ENCODE measurements at places on chromosomes 3 and 15.
A peak's percentile ranks its signal among the peaks of the same experiment; 100 is the strongest.

DNA sequence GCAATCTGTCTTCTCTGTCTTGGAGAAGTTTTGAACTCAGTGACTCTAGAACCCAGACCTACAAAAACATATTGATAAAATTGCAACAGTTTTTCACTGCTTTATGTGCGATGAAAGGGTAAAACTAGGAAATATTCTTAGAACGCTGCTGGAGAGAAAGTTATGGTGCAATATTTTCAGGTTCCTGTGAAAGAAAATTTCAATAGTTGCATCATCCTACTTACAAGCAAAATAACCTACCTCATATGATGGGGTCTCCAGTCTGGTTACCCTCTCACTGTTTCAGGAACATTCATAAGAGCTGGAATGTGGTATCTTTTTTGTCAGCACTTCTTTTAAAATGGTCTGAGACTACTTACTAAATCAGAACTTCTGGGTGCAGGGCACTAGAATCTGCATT, 27.1 kb downstream of the GATM start:
- DNase-seq = no peak

- DNase-seq = no peak
Observed at GRCh38 chr15:93866476-93866875, 364.9 kb upstream of the MCTP2 start.

DNA sequence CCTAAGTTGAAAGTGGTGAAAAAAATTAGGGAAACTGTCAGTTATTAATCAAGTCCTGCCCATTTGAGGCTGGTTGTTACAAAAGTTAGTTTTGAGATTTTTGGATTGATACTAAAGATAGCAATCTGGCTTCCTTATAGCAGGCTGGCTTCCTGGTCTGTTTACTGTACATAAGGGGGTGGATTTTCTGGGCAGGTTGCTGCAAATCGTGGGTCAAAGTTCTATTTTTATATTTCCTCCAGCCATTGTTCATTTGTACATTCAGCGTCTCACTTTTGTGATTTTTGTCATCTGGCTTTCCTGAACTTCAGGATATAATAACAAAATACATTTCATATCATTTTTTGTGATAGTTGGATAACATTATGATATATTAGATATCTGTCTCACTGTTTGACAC, 49.5 kb downstream of the CLDN1 start:
- DNase-seq = no peak

DNA sequence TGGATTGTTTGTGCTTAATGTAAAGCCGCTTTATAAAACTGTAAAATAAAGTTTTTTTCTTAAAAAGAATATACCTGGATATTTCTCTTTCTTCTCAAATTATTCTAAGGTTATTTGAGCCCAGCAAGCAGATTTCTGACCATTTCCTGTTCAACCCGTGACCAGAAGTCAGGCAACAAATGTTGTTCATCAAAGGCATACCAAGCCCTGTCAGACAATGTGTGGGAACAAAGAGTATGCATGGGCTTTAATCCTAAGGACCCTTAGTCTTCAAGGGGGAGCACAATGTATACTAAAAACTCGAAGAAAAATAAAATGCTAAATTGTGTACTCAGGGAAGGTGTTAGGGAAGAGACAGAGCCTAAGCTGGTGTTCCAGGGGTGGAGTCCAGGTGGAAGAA, 26.6 kb upstream of the PAQR5 start:
- DNase-seq = no peak

DNA sequence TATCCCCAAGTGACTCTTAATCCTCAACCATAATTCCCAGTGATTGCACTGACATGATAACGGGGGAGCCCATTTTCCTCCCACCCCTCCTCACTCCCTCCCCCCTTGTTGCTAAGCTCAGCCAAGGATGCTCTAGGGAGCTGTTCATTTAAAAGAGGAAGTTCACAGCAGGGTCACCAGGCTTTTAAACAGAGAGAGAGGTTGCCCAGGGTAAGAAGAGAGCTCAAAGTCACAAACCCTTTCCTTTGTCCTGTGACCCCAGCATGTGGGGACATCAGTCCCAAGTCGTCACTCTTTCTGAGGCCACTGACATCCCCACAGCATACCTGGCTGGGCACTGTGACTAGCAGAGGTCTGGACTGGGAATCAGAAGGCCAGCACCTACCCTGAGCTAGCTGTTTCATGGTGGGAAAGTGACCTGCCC, 144.1 kb downstream of the RORA start:
- DNase-seq = no peak

DNA sequence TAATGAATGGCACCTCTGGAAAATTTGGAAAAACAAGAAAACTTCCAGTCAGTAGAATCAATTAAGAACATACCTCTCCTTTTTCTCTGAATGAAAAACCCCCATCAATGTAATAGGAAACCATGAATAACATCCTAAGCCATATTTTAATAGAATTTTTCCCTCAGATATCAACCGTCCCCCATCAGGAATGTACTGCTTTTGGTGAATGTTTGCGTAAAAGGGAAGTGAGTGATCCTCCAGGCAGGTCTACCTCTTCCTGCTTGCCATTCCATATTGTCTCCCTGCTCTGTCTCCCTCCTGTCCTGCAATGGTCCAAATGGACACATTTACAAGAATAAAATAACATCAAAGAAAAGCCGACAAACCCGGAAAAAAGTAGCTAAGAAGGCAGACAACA, 30.8 kb downstream of the LAMP3 start:
- no peak for DNase-seq

- DNase-seq = no peak
Observed at GRCh38 chr3:196603683-196604082, 35.2 kb downstream of the FBXO45 start.

DNA sequence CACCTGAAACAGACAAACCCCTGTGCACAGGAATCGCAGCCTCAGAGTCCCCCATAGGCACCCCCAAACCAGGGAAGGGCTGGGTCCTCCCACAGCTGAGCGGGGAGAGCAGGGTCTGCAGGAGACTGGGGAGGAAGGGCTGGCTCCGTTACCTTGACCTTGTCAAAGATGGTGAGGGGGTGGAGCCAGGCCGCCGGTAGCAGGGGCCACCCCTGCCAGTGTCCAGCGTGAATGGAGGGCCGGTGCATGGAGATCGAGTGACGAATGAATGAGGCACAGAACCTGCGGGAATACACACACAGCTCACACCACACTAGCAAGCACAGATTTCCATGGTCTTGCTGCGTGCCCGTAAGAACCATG, 102.2 kb downstream of the TMEM266 start:
- DNase-seq = no peak

- no peak for DNase-seq
Observed at GRCh38 chr3:160950542-160950941, 154.6 kb downstream of the B3GALNT1 start.

DNA sequence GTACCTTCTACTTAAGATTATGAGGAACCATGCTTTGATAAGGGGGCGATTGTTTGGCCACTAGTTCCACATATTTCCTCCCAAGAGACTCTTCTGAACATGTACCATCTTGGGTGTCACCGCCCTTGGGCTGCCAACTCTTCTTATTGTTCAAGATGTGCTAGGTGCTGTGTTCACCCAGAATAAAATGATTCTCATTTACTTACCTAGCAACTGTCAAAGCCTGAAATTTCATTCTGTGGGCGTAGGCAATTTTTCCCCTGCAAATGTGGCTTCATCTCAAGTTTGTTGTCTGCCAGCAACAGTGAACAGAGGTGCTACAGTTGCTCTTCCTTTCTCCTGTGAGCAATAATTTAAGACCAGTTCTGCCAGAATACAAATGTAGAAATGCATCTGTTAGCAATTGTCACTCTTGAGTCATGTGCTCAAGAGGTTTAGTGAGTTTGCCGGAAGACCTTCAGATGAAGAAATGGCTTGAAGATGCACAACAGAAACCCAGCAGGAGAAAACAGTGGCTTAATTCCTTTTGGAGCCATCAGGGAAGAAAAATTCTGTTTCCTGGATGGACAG, 41.3 kb upstream of the RARB start:
- DNase-seq = no peak

DNA sequence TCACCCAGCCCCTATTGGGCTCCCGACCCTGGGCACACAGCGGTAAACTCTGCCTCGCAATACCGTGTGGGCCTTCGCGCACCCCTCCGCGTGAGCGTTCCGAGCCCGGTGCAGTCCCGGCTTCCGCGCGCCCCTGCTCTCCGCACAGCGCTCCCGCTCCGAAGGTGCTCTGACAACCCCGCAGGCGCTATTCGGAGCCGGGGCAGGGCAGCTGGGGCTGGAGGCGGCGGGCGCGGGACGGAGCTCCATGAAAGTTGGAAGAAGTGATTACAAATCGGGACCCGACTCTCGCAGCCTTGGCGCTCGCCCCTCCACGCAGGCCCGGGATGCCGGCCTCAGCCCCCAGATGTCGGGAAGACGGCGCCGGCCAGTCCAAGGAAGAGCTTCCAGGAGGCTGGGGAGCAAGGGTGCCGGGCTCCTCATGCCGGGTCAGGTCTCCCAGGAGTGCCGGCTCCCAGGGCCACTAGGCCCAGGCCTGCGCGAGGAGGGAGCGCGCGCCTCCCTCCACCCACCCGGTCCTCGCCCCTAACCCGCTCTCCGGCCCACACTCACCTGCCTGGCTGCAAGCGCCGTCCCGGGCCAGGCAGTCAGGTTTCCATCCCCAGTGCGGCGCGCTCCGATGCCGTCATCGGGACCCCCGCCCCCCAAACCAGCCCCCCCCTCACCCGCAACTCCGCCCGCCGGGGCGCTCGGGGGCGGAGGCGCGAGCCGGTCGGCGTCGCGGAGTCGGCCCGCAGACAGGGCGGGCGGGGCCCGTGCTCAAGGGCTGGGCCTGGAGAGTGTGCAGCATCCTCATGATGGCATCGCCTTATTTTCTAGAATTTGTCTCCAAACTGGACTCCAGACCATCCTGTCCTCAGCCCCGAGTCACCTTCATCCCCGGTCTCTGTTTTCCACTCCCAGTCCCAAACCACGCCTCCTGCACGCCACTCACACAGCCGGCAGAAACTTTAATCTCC, at the start of gene KIF7:
Gene KIF7, minus strand, starts transcription at position 621 of the 959 bp plus-strand sequence. CDS start 2,537 bp downstream, outside the sequence.
- peak; percentile 47 for DNase-seq

GRCh38 chr3:123285479-123285878, 83.7 kb downstream of the SEC22A start:
- DNase-seq = no peak

GRCh38 chr15:93942269-93942694, 289.1 kb upstream of the MCTP2 start:
- no peak for DNase-seq

DNA sequence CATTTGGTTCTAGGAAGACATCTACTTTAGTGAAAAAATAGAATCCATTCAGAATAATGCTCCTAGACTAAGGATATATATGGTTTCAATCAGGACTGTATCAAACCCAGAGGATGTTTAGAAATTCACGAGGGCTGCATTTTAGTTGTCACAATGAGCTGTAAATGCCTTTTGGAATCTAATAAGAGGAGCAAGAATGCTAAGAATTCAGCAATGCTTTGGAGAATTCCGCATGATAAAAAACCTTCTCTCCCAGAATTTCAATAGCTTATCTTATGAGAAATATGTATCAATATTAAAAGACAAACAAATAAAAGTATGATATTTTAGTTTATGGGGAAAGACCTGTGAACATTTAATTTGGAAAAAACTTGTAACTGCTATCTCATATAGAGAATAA, 885.1 kb downstream of the ZPLD1 start:
- no peak for DNase-seq

DNA sequence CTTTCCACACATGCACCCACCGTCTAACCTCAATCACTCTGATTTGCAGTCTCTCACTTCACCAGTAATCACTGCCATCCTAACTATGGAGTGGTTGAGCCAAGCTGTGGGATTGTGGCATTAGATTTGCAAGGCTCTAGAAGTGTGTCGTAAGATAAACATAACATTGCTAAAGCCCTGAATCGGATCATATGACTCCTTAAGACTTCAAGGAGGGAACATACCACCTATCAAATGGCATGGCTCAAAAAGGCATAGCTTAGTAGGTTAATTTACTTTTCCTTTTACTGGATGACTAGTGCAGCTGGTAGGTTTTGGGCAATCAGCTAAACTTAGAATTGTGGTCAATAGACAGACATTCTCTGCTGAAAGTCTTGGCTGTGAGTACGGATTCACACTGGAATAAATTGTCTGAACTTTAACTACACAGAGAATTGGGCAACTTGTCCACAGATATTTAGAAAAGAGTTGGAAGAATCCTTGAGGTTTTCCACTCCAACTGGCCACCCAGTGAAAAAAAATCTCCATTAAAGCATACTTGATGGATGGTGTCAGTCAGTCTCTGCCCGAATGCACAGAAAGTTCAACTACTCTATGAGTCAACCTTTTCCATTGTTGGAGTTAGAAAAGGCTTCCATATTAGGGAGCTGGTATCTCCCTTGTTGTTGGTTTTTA, 476.7 kb upstream of the CBLB start:
- DNase-seq = no peak

DNA sequence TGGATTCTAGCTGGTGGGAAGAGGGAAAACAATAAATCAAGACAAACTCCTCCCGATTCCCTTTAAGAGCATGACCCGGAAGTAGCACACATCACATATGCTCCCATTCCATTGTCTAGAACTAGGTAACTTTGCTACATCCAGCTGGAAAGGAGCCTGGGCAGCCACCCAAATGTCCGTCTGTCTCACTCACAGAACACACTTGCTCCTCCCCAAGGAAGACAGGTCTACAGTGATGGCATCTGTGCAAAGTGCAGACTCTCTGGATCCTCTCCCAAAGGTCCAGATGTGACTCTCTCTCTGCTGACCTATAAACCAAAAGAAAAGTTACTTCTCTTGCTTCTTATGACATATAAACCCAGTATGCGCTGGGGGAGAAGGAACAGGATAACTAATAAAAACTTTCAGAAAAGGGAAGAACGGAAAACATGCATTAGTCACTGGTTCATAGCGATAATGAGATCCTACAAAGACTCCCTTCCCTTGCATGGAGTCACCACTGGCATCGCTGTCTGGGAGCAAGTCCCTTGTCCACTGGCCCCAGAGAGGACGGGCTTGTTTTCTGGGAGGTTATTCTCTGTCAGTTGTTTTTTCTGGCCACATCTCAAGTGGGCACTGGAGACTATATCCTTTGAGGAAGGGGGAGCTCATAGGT, 29.8 kb upstream of the EPHB3 start:
- no peak for DNase-seq

- no peak for DNase-seq
Observed at GRCh38 chr3:181725830-181726229, 14.1 kb downstream of the SOX2 start.

- DNase-seq = no peak
Observed at GRCh38 chr3:122714273-122714672, 33.6 kb downstream of the PARP14 start.

GRCh38 chr3:16513141-16514020, at the start of gene RFTN1:
RFTN1 (minus strand) TSS chr3:16513699; CDS start chr3:16493869, 19,830 bp downstream.
- DNase-seq = peak; percentile 66

GRCh38 chr3:47405820-47406761, 25.3 kb downstream of the PTPN23 start:
- DNase-seq = no peak
